Activated CD8-positive, alpha-beta memory T cell treated with anti-CD3 and anti-CD28 coated beads, Interleukin-2, amount 50 U/mL, for 48 hours (primary cell): ENCODE measurements at places on chromosomes 6 and 20.

DNA sequence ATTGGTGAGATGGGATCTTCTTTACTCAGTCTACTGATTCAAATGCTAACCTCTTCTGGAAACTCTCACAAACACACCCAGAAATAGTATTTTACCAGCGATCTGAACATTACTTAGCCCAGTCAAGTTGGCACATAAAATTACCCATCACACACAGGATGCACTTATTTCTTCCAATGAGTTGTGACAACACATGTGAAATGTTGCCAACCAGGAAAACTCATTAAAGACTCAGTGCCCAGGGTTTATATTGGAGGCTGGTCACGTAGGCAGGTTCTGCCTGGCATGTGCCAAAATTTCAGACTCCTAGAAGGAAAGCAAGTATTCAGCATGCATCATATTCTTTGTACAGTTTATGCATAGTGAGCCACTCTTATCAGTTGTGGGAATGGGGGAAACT, 443.3 kb downstream of the EPM2A start:
- DNase-seq = no peak

GRCh38 chr6:109442393-109442924, 1.9 kb downstream of the SMPD2 start:
- no peak for DNase-seq

DNA sequence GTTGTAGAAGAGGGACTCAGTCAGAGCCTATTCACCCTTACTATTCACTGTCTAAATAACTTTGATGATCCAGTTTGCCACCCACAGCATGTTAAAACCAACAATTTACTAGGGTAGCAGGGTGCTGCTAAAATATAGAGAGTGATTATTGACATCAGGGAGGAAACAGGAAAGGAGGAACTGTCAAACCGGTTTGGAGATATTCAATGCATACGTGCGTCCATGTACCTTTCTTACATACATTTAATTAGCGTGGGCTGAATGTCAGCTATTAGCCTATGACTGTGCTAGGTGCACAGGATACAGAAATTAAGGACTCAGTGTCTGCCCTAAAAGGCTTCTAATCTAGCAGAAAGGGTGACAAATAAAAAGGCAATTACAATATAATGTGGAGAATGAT, 57.2 kb downstream of the IL20RA start:
- no peak for DNase-seq

GRCh38 chr6:168155193-168155592, 76.2 kb upstream of the FRMD1 start:
- DNase-seq = peak; percentile 15

DNA sequence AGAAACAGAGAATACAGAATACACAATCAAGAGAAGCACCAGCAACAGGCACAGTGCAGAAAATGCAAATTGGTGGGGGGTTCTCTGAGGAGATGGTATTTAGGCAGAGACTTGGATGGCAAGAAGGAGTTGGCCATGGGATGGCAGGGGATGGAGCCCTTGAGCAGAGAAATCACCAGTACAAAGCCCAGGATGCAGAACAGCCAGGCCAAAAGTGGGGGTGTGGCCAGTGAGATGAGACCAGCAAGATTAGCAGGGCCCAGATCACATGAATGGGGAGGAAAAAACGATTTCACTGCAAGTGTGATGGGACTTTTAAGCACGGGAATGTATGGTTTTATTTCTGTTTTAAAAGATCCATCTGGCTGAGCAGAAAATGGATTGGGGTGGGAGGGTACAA, 63.4 kb downstream of the TRAM2 start:
- no peak for DNase-seq

- no peak for DNase-seq
These were observed 65.5 kb downstream of the PPP1R3G start for GRCh38 chr6:5150551-5151075.

DNA sequence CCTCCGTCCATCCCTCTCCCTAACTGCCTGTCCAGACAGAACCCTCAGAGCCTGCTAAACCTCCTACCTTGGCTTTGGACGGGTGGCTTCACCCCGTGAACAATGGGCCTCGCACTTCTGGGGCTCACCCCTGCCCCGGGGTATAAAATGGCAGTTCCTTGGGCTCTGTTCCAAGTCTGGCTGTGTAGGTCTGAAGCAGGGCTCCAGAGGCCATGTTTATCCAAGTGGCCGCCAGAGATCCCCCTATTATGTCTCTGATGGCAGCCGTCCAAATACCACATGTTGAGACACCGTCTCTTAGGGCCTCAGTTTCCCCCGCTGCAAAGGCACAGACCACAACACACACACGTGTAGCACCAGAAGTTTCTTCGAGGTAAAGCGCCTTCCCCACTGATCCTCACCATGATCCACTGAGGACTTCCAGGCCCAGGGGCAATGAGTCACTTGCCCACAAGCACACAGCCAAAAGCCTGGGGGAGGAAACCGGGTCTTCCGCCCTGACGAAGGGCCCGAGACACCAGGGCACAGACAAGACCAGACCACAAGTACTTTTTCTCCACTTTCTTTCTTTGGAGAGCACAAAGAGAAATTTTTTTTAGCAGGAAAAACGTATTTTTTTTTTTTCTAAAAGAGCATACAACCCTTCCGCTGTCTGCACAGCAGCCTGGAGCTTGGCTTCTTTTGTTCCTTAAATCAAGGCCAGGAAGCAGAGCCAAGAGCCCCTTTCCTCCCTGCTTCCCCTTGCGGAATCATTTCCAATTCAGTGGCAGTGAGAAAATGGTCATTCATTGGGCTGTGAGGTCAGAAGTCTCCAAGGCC, 11.8 kb downstream of the CPNE5 start:
- DNase-seq = no peak

- no peak for DNase-seq
These were observed 19.4 kb upstream of the TFAP2A start for GRCh38 chr6:10434235-10434634.

DNA sequence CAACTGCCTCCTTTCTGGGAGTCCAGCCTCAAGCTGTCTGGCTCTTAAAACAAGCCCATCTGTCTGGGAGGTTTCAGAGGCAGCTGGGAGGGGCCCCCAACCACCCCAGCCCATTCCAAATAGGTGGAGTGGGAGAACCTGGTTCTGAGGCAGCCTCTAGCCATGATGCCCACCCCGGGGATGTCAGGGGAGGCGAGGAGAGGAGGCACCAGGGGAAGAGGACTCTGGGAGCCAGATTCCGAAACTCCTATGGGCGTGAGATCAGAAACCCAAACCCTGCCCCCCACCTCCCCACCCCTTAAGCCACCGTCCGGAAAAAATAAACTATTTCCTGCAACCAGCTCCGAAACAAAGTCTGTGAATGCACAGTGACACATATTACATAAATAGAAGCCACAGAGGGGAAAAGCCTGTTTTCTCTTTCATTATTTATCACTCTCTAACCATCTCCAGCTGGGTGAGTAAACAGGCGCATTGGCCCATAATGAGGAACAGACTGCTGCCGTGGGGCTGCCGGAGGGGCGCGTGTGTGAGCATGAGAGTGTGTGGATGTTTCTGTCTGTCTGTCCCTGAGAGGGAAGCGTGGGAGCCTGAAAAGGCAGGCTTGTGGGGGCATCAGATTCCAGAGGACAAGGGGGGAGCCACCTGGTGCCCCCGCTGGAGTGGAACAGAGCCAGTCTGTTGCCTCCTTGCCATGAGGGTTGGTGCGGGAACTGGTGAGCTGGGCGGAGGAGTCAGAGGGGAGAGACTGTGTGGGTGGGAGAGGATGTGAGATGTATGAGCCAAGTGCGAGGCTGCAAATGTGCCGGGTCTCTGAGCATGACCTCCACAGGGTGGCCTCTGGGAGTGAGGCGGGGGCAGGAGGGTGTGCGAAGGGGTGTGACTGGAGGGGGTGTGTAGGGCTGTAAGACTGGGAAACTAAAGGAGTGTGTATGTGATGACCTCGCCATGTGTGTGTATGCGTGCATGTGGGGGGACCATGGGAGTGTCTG, 14.3 kb upstream of the FOXP4 start:
- peak; percentile 81 for DNase-seq

DNA sequence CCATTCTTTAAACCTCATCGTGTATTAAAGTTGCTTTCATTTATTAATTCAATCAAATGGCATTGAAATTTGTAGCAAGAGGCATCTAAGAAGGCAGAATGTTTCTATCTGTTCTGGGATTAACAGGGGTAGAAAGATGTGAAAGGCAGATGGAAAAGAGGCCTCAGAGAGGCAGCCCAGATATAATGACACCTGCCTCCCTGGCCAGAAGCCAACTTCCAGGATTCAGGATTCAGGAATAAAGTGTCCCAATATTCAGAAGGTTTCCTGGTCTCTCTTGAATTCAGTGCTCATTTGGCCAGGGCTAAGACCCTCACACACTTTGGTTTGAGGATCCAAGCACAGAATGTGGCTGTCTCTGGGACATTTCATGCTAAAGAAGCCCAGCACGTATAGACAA, 39.9 kb downstream of the HLA-B start:
- no peak for DNase-seq

- no peak for DNase-seq
These were observed 38.7 kb downstream of the STK38 start for GRCh38 chr6:36508532-36508931.

DNA sequence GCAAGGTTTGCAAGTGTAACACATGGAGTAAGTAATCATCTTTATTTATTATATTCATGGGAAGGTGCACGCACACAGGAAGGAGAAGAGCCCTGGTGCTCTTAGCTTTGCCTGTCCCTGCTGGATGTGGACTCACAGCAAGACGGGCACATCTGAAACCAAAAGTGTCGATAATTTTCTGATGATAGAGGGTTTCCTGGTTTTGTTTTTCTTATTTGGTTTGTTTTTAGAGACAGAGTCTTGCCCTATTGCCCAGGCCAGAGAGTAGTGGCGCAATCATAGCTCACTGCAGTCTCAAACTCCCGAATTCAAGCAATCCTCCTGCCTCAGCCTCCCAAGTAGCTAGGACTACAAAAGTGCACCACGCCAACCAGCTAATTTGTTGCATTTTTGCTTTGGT, 7.8 kb upstream of the KHDC1L start:
- DNase-seq = no peak

GRCh38 chr6:90387826-90388225, 91.2 kb upstream of the BACH2 start:
- no peak for DNase-seq

GRCh38 chr6:16741112-16742016, 19.9 kb downstream of the ATXN1 start:
- DNase-seq = no peak

GRCh38 chr6:119979862-119980261, 630.3 kb upstream of the MAN1A1 start:
- DNase-seq = no peak

GRCh38 chr6:138656364-138657064, 117.1 kb upstream of the CCDC28A start:
- no peak for DNase-seq

DNA sequence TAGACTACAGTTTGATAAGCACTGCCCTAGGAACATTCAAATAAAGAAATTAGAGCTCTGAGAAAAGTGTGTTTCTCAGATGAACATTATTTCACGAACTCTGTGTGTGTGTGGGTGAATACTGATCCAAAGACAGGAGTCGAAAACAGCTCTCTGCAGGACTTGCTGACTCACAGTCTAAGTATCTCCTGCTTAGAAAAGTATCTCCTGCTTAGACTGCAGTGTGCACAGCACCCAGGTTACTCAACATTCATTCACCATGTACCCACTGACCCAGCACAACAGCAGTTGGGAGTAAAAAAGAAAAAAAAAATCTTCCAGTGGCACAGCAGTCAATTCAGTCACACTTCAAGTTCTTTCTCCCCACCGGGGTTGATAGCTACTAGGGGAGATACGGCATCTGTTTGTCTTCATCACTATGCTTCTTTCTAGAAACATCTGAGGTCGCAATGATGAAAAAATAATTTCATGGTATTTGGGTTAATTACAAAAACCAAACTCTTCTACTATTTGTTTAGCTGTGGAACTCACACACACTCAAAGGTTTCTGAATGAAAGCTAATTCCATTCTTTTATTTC, 48.0 kb downstream of the GCLC start:
- no peak for DNase-seq

DNA sequence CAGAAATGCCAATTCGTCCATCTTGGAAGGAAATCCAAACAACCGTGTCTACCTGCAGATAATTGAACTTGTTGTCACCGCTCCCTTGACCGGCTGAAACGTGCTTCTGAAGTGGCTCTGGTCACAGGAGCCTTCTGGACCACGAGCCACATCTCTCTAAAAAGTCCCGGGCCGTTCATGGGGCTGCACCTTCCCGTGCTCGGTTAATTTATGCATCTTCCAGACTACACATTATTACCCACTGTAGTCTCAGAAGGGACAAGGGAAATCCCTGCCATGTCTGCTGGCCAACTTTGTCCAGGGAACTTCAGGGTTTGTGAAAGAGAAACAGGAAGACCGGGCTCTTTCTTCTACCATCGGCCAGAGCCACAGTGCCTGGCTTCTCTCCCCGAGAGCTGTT, 63.4 kb upstream of the MPC1 start:
- DNase-seq = peak; percentile 28

DNA sequence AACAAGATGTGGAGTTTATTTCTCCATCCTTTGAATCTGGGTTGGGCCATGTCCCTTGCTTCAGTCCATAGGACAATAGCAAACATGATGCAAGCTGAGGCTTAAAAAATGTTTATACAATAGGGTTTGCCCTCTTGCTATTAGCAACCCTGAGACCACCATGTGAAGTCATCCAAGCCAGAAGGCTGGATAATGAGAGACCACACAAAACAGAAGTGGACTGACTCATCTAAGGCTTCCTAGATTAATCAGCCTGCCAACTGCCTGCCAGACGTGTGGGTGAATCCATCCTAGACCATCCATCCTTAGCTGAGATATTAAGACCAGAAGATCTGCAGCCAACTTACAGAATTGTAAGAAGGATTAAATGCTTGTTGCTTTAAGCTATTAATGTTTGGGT, 38.1 kb upstream of the ISM1 start:
- DNase-seq = no peak

GRCh38 chr6:151191527-151191926, 48.2 kb upstream of the AKAP12 start:
- DNase-seq = no peak

- no peak for DNase-seq
These were observed 85.6 kb downstream of the MRPL14 start for GRCh38 chr6:44041461-44042260.

DNA sequence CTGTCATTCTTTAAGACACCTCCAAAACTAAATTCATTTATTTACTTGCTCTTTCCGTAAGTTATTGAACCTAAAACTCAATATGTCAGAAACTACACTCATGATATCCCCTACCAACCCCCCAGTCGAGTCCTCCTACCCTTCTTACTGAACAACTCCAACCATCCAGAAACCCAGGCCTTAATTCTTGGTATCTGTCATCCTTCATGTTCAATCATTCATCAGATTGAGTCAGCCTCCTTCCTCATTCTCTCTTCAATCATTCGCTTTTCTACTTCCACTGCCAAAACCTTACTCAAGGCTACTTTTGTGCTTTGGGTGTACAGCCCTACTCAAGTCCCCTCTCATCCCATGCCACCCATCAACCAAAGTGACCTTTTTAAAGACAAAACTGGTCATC, 95.7 kb downstream of the SMLR1 start:
- DNase-seq = no peak

DNA sequence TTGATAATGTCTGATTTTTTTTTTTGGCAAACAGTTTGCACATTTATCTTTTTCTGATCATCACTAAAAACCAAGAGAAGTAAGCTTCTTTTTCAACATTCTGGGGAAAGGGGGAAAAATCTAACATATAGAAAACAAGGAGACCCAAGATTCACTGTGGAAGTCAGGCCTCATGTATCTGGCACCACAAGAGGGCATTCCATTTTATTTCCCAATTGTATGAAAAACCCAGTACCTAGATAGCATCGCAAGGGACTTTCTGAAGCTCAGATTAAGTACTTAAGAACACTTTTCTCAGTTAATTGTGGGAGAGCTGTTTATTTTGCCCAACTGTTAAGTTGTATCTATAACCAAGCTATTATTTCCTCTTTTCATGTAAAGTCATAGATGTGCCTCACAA, 152.9 kb downstream of the KLHL32 start:
- no peak for DNase-seq
